Body of pancreas (tissue), 4 donors: ENCODE measurements at places on chromosomes 3 and 15. TPM values are rescaled to one million over a fixed set of nuclear protein-coding genes. Genes with fewer than 3 reads are reported as not detected.

The SCAANT1 gene
- not detected for total RNA-seq

DNA sequence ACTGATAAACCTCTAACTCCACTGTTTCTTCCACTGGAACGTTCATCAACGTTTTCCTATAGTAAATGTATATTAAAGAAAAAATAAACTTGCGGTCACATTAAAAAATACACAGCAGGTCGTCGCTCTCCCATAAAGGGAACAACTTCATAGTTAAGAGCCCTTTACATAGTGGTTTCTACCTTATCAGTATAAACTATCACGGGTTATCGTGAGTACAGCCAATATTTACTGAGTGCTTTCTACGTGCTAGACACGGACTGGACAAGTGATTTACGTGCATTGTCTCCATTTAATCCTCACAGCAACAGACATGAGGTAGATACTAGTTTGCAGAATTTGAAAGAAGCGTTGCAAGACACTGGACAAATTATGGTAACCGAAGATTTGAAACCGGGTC lies 964 bp upstream of the TASOR start:
- H3K27ac ChIP-seq: no peak overlapping the region
- H3K27me3 ChIP-seq: no peaks in the 10 kb centered on the region
- no peak for DNase-seq
- H3K36me3 ChIP-seq: no peaks in the 10 kb centered on the region
- H3K4me3 ChIP-seq: no peak overlapping the region

GRCh38 chr15:45729141-45729540 lies 94.3 kb downstream of the SQOR start:
- H3K36me3 ChIP-seq: no peaks in the 10 kb centered on the region
- no peaks in the 10 kb centered on the region for H3K4me1 ChIP-seq
- no peak overlapping the region for H3K27ac ChIP-seq
- no peak overlapping the region for H3K4me3 ChIP-seq

DNA sequence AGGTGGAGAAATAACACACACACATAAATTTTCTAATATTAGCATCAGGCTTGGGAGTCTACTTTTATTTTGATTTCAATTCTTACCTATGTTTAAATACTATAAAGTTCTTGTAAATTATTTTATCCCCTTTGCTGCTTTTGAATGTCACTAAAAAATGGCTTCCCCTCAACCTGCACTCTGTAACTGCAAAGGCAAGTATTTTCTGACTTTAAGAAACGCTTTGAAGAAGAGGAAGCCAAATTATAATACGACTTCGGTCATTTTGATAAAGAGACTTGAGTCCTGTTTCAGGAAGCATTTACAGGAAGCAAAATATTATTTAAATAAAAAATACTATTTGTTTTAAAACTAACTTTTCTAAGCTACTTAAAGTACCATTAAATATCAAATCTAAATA lies 627.7 kb upstream of the AGTR1 start:
- DNase-seq: no peak
- no peak overlapping the region for H3K27ac ChIP-seq
- H3K27me3 ChIP-seq: no peaks in the 10 kb centered on the region
- H3K36me3 ChIP-seq: no peaks in the 10 kb centered on the region

DNA sequence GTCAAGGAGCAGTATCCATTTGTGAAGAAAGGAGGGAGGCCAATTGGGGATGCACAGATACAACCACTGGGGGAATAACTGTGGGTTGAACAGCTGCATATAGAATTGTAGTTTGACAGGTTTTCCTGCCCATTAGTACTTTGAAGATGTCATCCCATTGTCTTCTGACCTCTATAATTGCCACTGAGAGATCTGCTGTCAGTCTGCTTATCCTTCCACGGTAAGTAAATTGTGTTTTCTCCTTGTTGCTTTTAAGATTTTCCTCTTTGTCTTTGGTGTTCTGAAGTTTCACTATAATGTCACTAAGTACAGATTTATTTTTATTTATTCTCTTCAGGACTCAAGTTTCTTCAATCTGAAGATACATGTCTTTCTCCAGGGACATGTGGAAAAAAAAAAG lies 56.6 kb downstream of the MOBP start:
- no peak for DNase-seq
- no peaks in the 10 kb centered on the region for H3K27me3 ChIP-seq
- no peaks in the 10 kb centered on the region for H3K4me1 ChIP-seq
- H3K36me3 ChIP-seq: no peaks in the 10 kb centered on the region
- H3K4me3 ChIP-seq: no peak overlapping the region
- H3K27ac ChIP-seq: no peak overlapping the region

GRCh38 chr15:72995849-72996248 lies 56.4 kb upstream of the NEO1 start:
- no peak overlapping the region for H3K4me3 ChIP-seq
- H3K36me3 ChIP-seq: no peaks in the 10 kb centered on the region
- DNase-seq: no peak
- H3K4me1 ChIP-seq: no peaks in the 10 kb centered on the region
- no peaks in the 10 kb centered on the region for H3K27me3 ChIP-seq

GRCh38 chr3:128376516-128376915 lies 90.2 kb downstream of the DNAJB8 start:
- no peak for DNase-seq
- H3K4me3 ChIP-seq: no peak overlapping the region
- H3K27me3 ChIP-seq: no peaks in the 10 kb centered on the region
- no peak overlapping the region for H3K27ac ChIP-seq

The TMIE gene
- not detected for total RNA-seq

GRCh38 chr3:139505829-139506386 lies 29.6 kb upstream of the RBP2 start:
- no peaks in the 10 kb centered on the region for H3K27me3 ChIP-seq
- DNase-seq: no peak
- no peak overlapping the region for H3K4me3 ChIP-seq
- no peak overlapping the region for H3K27ac ChIP-seq
- no peaks in the 10 kb centered on the region for H3K36me3 ChIP-seq

The GOLGA8B gene
- total RNA-seq: 214 TPM

The CISH gene
- total RNA-seq: 4.9 TPM

The ANKUB1 gene
- not detected for total RNA-seq

DNA sequence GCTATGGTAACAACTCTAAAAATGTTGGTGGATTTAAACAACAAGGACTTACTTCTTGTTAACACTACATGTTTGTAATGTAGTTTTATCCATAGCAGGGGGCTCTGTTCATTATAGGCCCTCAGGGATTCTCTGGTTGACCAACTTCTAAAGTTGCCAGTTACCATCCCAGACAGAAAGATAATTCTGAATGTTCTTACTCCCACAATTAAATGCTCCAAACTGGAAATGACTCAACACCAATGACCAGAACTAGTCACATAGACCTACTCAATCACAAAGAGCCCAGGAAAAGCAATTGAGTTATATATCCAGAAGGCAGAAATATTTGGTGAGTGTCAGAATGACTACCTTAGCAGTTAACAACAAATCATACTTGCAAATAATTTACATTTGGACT lies 199.3 kb upstream of the UMPS start:
- H3K27me3 ChIP-seq: no peaks in the 10 kb centered on the region
- no peak for DNase-seq
- no peak overlapping the region for H3K4me3 ChIP-seq
- H3K36me3 ChIP-seq: no peaks in the 10 kb centered on the region
- no peaks in the 10 kb centered on the region for H3K4me1 ChIP-seq
- no peak overlapping the region for H3K27ac ChIP-seq

DNA sequence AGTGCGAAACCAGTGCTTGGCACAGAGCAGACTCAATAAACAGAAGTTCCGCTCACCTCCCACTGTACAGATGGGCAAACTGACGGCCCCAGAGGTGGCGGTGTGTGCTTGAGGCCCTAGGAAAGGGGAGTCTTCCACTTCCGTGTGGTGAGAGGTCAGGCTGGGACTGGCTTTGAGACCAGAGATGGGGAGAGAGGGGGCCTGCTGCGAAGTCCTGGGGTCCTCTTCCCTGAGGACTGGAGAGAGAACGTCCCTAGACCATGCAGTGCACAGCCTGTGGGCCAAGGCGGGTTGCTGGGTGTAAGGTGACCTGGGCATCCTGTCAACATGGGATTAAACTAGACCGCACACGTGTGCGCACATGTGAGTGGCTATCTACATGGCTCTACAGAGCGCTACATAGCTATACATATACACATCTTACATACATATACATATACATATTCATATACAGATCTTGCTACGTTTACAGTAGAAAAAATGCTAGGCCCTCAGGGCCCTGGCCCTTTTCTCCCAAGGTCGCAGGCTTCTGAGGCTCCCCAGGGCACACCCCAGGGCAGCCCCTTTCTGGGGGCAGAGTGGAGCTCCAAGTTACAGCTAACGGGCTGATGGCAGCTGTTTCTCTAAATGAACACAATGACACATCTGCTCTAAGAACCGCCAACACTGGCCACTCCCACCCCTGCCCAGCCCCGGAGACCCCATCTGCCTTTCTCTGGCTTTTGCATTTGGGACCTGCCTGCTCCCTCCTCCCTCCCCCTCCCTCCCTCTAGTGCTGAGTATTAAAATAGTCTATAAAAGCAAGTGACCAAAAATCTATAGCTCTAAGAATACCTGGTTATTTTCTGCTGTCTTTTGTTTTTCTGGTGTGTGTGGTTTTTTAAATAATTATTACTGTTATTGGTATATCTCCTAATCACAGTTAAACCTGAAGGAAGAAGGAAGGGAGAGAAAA lies 47.0 kb downstream of the HCN4 start:
- no peaks in the 10 kb centered on the region for H3K27me3 ChIP-seq
- no peak overlapping the region for H3K27ac ChIP-seq
- DNase-seq: no peak
- no peaks in the 10 kb centered on the region for H3K36me3 ChIP-seq
- no peaks in the 10 kb centered on the region for H3K4me1 ChIP-seq

GRCh38 chr3:87949879-87950208 lies 109.0 kb downstream of the CGGBP1 start:
- no peaks in the 10 kb centered on the region for H3K4me1 ChIP-seq
- H3K27ac ChIP-seq: no peak overlapping the region
- DNase-seq: no peak
- H3K4me3 ChIP-seq: no peak overlapping the region
- no peaks in the 10 kb centered on the region for H3K36me3 ChIP-seq

The SYNPR gene
- total RNA-seq: not detected

The SUCNR1 gene
- 0.33 TPM for total RNA-seq

The CFAP44 gene
- total RNA-seq: 9.9 TPM

GRCh38 chr3:180983136-180983535 lies 6.4 kb downstream of the DNAJC19 start:
- H3K27ac ChIP-seq: no peak overlapping the region
- peaks cover 16% of the 10 kb centered on the region for H3K4me1 ChIP-seq
- no peaks in the 10 kb centered on the region for H3K27me3 ChIP-seq
- no peaks in the 10 kb centered on the region for H3K36me3 ChIP-seq

GRCh38 chr3:142237891-142238290 lies 12.5 kb upstream of the GK5 start:
- no peak for DNase-seq
- no peak overlapping the region for H3K27ac ChIP-seq
- no peaks in the 10 kb centered on the region for H3K36me3 ChIP-seq
- H3K27me3 ChIP-seq: no peaks in the 10 kb centered on the region
- no peak overlapping the region for H3K4me3 ChIP-seq
- H3K4me1 ChIP-seq: no peaks in the 10 kb centered on the region

- no peak overlapping the region for H3K27ac ChIP-seq
- H3K4me1 ChIP-seq: no peaks in the 10 kb centered on the region
- H3K36me3 ChIP-seq: no peaks in the 10 kb centered on the region
- no peak for DNase-seq
Observed at GRCh38 chr3:39362192-39362591, 21.0 kb upstream of the SLC25A38 start.

DNA sequence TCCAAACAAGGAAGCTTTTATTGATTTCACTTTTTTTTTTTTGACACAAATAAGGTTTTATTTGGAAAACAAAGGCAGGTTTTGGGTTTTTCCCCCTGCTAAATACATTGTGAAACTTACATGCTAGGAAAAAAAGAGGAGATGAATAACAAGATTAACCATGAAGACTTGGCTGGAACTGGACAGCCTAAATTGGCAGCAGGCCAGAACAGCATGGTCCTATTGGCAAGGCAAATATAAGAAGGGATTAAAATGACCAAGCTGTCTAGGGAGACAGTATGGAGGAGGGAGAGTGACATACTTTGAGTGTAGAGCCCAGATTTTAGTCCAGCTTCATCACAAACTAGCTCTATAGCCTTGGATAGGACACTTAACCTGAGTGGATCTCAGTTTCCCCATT lies 63.9 kb upstream of the BBX start:
- H3K27ac ChIP-seq: no peak overlapping the region
- no peaks in the 10 kb centered on the region for H3K4me1 ChIP-seq
- no peaks in the 10 kb centered on the region for H3K27me3 ChIP-seq
- no peak for DNase-seq
- H3K36me3 ChIP-seq: no peaks in the 10 kb centered on the region

DNA sequence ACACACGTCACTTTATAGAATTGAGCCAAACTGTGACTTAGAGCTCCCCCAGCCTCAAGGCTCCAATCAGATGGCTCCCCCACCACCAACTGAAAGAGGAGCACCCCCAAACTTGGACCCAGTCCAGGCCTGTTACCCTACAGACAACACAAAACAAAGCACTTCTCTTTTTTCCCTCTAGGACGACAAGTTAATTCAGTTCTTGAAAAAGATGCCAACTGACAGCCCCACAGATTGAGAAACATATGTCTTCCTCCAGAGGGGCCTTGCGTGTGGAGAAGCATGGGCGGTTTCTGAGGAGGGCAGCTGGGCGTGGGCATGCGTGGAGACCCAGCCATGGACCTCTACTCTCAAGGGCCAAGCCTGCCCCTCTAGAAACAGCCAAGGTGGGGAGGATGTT lies 229.5 kb downstream of the SHQ1 start:
- H3K27ac ChIP-seq: no peak overlapping the region
- no peaks in the 10 kb centered on the region for H3K27me3 ChIP-seq
- H3K36me3 ChIP-seq: no peaks in the 10 kb centered on the region
- H3K4me3 ChIP-seq: no peak overlapping the region
- DNase-seq: no peak

- DNase-seq: no peak
- no peak overlapping the region for H3K27ac ChIP-seq
- H3K36me3 ChIP-seq: no peaks in the 10 kb centered on the region
- H3K4me1 ChIP-seq: peaks cover 10% of the 10 kb centered on the region
- no peaks in the 10 kb centered on the region for H3K27me3 ChIP-seq
- no peak overlapping the region for H3K4me3 ChIP-seq
Observed at GRCh38 chr3:171184372-171184771, 157.9 kb upstream of the SLC2A2 start.

DNA sequence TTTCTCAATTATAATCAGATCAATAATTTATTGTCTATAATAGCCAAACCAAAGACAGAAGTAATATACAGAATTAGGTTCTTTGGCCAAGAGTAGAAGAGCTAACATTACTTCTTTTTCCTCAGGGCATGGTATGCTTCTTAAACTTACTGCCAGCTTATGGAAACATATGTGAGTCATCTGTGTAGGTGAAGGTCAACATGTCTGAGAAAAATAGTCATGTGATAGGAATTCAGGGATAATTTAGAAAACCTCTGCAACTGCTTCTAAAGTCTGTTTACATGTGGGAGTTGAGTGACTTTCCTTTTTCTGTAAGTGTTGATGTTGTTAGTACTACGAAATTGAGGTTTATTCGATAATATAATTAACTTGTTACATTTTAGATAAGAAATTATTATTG lies 19.2 kb upstream of the MAP6D1 start:
- no peaks in the 10 kb centered on the region for H3K27me3 ChIP-seq
- DNase-seq: no peak
- H3K27ac ChIP-seq: no peak overlapping the region
- no peak overlapping the region for H3K4me3 ChIP-seq
- H3K36me3 ChIP-seq: peaks cover 4% of the 10 kb centered on the region
